SIG-M5 (cell line): ENCODE measurements at places on chromosomes 3 and 15.

DNA sequence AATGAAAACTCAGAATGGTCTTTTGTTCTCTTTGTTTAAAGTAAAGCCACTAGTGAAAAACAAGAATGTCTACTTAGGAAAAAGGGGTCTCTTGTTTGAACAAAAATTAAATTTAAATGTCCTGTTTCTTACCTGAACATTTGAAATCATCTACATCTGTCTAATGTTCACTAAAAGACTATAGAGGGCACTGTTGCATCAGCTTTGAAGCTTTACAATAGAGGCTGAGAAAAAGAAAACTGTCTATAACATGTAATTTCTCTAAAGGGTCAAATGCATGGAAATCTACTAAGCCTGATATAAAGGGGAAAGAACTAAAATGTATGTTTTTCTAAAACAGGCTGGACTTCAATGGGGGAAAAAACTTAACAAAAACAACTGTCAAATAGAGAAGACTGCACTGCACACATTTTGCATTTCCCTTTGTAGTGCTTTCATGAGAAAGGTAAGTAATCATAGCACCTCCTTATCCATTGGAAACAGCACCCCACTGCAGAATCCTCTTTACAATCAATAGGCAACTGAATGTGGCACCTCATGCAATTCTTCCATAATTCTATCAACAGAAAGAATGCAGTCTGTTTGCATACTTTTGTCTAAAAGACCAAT is 26.3 kb downstream of the DPH6 start:
- no peak for DNase-seq

GRCh38 chr3:137771401-137772213 is 7.5 kb downstream of the SOX14 start:
- no peak for DNase-seq

GRCh38 chr3:61894988-61895935 is 333.9 kb downstream of the PTPRG start:
- no peak for DNase-seq

GRCh38 chr3:134370611-134371531 is 3.4 kb downstream of the AMOTL2 start:
- DNase-seq = no peak

DNA sequence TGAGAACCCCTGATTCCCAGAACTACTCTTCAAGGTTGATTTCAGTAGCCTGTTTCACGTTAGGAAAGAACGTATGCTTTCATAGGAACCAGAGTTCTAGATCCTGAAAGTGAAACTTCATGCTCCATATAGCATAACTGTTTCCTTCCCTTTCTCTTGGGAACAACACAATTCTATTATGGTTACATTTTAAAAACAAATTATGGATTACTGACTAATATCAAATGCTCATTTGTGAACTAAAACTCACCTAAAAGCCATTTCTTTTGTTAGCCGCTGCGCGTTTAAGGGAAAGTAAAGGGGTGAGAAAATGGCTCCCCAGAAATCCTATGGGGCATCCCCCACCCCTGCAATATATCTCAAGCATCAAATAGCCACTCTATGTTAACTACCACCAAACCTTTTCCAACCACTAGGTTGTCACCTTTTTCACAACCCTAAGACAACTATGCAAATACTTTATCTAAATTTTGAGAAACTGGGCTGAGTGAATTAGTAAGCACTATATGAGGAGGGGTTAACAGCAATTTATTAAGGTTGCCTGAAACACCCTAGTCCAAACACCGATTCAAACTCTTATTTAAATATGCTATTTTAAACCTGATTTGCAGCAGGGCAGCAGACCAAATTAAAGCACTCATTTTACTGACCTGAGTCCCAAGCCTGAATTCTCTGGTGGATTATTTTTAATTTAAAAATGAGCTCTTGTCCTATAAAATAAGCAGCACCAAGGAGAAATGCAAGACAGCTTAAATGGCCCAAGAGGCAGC is 2.4 kb downstream of the SIAH2 start:
- no peak for DNase-seq

DNA sequence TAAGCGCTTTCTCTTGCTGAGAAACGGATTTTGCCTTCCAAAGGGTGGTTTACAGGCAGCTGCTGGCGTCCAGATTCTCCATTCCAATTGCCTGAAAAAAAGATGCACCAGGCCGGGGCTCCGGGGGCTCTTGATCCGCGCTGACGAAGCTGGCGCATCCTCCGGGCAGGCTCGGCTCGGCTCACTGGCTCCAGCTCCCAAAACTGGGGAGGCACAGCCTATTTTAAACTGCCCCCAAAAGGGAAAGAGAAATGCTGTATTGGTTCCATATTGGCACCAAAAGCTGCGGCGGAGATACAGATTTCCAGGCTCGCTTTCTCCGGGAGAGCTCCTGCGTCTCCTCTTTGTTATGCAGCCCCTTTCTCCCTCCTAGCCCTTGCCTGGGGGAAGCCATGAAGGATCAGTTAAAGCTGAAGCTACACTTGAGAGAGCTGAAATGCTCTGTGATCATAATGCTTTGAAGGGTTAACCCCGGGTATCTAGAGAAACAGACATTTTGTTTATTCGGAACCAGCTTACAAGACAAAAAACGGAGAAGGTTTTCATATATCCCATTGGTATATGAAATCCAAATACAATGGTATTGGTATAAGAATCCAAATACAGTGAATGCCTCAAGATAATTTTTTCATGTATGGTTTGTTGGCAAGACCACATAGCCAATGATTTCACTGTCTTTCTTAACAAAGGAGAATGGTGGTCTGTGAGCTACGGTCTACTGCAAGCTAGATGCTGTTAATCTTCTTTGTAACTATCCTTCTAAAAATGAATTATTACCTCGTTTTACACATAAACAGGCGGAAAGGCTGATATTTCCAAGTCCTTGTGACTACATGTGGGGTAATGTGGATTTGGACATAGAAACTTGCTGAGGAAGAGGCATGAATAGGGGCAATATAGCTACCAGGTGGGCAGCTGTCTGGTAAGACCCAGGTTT is 693 bp downstream of the CD200 start:
- DNase-seq = no peak

DNA sequence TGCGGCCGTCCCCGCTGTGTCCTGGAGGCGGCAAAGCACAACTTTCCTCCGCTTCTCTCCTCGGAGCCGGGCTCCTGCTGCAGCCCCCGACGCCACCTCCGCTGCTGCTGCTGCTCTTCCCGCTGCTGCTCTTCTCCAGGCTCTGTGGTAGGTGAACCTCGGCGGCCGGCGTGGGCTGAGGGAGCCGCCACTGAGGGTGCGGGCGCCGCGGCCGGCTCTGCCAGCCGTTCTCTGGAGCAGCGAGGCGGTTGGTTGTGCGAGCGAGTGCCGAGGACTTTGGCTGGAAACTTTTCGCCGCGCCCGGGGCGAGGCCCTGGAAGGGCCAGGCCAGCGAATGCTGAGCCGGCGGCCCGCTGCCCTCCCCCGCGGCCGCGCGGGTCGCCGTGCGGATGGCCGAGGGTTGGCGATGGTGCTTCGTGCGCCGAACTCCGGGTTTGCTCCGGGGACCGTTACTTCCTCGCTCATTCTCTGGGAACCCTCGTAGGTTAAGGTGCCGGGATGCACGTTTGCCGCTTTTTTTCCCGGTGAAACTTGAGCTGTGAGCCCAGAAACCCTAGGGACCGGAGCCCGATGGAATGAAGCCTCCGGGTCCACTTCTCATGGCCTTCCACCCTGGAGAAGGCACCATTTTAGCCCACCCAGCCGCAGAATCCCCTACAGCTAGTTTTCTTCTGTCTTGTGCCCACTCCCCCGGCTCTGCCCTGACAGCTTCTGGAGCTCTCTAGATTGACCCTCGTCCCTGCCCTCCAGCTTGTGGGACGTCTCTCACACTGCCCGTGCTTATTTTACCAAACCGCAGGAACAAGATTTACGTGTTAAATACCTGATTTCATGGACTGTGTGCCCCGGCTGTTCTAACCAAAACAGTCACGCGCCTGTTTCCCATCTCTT is 660 bp downstream of the NECTIN3 start:
- no peak for DNase-seq

- no peak for DNase-seq
Measured at GRCh38 chr3:30457726-30458125, 148.7 kb upstream of the TGFBR2 start.

DNA sequence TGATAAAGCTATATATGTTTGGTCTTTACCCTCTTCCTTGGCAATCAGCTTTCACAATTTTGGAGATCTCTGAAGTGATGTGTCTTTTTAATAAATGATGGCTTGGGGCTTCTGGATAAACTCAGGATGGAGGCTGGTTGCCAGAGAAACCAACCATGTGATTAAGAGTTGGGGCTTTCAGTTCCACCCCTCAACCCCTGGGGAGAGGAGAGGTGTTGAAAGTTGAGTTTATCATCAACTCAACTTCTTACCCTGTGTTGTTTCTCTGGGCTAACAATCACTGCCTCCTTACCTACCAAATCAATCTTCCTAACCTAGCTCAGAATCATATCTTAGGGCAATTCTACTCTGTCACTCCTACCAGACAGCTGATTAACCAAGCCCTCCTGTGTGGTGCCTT is 735.8 kb downstream of the ZPLD1 start:
- no peak for DNase-seq

DNA sequence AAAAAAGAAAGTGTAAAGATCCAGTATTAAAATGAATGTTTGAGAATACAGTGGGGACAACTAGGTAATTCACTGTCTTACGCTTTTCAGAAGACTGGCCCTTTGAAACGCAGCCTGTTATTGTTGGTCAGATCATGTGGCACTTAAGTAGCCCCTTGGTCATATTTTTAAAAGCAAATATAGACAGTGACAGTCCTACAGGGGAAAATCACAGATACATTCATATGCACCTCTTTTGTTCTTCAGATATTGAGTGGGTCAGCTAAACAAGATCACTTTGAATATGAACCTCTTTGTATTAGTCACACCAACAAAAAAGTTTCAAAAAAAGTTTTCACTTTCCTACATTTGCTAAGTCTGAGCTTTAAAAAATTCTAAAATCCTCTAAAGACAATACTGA is 36.0 kb downstream of the TIGIT start:
- DNase-seq = no peak
